ENCODE measurements at places on chromosomes 12 and 14.

DNA sequence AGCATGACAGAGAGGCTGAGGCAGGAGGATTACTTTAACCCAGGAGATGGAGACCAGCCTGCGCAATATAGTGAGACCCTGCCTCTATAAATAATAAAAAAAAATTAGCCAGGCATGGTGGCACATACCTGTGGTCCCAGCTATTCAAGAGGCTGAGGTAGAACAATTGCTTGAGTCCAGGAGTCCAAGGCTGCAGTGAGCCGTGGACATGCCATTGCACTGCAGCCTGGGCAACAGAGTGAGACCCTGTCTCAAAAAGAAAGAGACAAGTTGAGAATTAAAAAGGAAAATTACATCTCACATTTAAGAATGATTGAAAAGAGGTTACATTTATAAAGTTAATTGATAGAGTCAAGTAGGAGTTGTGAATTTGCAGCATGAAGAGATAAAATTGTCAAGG is 91.4 kb upstream of the TMPO start:
- no peak for DNase-seq

DNA sequence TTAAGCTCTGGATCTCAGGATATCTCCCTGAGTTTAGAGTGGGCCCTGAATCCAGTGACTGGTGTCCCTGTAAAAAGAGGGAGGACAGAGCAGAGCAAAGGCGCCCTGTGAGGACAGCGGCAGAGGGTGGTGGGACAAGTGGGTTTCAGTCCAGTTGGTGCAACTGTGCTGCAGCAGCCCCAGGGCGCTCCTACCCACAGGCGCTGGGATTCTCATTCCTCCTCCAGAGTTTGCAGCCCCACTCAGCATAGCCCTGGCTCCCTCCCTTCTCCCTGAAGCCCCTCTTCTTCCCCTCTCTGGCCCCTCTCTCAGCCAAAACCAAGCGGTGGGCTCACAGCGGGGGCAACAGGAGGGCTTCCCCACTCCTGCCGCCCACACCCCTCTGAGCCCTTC is 1.6 kb downstream of the TMEM179 start:
- no peak for DNase-seq

- no peak for DNase-seq
These were observed 20.5 kb upstream of the CORO1C start for GRCh38 chr12:108751821-108752220.

DNA sequence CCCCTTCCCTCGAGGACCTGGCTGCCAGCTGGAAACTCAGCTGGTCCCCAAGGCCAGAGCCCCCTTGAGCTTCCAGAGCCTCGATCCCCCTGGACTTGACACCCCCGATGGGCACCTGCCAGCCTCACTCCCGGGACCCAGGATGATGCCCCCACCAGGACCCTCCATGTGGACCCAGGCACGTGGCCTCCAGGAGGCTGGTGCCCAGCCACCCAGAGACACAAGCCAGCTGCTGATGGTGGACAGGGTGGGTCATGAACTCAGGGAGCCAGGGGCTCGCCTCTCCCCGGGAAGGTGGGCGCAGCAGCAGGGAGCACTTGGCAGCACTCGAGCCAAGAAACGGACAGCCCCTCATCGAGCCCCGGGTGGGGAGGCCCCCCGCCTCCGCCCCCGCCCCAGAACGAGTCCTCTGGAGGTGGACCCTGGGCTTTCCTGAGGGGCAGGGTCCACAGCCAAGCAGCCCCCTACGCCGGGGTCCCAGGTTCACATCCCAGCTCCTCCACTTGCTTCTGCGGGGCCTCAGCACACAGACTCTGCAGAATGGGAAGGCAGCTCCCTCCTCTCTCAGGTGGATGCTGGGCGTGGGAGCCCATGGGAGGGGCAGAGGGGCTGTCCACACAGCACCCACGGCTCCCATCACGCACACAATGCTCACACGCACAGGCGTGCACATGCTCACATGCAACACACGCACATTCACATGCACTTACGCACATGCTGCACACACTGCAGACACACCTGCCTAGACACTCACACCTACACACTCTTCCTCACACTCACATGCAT is 12.1 kb downstream of the C14orf180 start:
- no peak for DNase-seq

- peak; percentile 13 for DNase-seq
These were observed 215.4 kb downstream of the PELI2 start for GRCh38 chr14:56333359-56334292.

DNA sequence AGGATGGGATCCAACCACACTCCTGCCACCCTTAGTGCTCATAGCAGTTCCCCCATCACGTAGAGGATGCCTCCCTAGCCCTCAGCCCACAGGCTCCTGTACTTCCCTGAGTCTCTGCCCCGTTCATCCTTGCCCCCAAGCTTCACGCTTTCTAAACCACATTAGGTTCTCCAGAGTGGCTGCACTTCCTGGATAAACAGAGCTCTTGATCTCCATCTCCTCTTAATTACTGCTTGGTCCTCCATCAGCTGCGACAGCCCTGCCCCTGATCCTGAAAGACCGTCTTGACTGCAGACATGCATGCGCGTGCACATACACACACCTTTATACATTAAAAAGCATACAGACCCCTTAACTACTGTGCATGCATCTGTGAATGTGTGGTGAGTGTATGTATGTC is 530.0 kb downstream of the BCL11B start:
- DNase-seq = no peak

DNA sequence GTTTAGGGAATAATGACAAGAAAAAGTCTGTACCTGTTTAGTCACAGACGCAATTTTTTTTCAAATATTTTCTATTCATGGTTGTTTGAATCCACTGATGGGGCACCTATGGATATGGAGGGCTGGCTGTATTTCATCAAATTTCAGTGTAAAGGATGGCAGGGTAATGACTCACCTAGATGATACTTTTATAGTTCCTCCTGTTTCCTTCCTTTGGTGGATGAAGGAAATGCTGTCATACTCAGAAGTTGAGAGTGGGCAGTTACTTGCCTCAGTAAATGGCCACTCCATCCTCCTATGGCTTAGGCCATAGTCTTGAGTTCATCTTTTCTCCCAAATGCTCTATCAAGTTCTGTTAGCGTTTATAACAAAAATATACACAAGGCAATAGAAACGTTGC is 18.9 kb upstream of the C12orf71 start:
- no peak for DNase-seq

DNA sequence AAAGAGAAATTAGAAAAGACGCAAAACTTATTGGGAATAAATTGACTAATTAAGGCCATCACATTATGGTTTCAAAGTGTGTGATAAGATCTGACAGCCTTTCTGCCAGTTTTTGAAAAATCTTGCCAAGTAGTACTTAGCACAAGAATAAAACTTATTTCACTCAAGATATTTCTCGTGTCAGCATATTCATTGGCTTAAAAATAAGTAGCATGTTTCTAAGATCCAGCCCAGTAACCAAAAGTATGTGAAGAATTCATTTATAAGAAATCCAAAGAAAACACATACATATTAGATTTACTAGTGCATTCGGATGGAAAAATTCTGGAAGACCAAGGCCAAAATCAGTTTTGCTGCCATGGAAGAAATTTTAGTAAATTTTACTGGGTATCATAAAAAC is 1135.0 kb downstream of the GALC start:
- DNase-seq = no peak

DNA sequence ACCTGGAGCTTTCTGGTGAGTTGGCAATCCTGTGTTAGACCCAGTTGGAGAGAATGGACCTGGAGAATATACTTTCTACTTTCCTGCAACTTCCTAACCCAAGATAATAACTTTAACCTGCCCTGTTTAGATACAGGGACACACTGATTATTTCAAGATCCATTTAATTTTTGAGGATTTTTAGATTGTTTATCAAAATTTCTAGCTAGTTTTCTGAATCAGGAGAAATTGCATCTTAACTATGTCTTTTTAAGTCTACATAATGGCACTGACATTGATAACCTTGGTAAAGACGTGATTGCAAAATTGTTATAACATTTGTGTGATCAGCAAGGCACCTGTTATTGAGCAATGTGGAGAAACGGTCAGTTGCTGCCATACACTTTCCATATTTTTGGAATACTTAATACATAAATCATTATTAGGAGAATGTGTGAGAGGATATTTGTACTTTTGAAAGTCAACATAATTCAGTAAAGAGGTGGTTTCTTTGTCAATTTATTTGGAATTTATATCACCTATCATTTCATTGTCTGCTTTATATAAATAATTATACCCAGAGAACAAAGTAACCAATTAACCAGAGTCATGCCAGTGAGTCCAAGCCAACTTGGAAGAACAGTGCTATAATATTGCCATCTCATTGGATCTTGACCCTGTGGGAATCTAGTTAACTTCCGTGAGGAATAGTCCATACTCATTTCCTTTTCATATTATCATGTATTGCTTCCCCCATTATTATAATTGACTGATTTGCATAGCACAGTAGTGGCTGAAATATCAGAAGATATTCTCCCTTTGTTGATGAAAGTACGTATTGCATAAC is 28.4 kb downstream of the NFYB start:
- DNase-seq = no peak

DNA sequence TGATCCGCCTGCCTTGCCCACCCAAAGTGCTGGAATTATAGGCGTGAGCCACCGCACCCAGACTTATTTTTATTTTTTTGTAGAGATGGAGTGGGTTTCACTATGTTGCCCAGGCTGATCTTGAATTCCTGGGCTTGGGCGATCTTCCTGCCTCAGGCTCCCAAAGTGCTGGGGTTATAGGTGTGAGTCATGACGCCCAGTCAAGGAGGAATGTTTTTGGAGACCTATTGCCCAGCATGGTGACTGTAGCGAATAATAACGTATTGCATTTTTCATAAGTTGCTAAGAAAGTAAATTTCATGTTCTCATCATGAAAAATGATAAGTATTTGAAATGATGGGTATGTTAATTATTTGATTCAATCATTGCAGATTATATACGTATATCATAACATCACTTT is 46.5 kb downstream of the TEAD4 start:
- DNase-seq = no peak

GRCh38 chr12:120346681-120347080 is 19.1 kb upstream of the PLA2G1B start:
- DNase-seq = no peak

DNA sequence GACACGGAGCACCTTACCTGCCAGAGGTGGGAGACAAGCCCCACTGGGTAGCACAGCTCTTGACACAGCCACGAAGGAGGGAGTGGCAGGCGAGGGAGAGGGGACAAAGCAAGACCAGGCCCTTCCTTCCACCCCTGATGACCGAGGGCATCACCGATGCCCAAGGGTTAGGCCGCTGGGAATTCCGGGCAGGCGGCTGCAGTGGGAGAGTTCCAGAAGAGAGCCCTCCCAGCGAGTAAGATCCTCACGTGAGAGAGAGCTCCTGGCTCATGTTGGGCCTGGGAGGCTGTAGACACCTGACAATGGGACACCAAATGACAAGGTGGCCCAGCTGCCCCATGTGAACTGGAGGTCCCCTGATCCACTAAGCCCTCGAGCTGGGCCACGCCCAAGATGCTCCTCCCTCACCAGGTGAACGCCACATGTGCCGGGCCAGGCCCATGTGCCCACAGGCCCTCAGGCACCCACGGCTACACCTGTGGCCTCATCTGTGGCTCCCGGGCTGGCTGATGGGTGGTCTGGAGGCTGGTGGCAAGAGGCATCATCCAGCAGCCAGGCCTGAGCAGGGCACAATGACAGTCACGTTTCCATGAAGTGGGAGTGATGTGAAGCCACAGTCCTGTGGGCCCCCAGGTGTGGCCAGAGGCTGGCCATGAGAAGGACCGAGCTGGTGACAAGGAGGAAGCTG is 32.1 kb upstream of the C14orf180 start:
- DNase-seq = no peak

GRCh38 chr12:124902916-124903315 is 11.5 kb downstream of the UBC start:
- DNase-seq = no peak

DNA sequence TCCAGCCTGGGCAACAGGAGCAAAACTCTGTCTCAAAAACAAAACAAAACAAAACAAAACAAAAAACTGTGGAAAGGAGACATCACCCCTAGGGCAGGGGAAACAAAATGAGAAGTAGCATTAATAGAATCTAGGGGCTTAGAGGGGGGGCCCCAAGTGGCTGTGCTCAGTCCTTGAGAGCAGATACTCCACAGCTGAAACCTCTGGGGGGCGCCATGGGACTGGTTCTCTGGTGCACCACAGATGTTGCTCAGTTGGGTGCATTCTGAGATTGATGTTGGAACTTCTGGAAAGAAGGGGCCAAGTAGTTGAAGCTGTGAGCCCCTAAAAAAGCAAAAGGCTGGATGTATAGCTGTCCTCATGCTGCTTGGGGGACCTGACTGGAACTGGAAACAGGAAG is 11.8 kb upstream of the SYNE2 start:
- DNase-seq = peak; percentile 44

DNA sequence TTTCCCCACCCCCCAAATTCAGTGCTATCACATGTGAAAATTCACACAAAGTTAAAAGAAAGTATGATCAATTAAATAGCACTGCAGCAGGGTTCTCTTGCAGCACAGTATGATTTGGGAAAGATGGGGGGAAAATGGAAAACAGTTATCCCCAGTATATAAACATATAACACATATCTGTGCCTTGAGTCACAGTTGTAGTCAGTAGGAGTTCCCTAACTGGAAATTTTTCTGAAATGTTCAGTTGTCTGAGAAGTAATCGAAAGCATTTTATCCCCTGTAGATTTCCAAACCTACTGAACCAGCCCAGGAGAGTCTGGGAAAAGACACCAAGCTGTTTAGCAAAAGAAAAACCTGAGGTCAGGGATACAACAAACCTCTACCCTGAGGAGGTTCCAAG is 47.0 kb downstream of the C12orf50 start:
- no peak for DNase-seq

DNA sequence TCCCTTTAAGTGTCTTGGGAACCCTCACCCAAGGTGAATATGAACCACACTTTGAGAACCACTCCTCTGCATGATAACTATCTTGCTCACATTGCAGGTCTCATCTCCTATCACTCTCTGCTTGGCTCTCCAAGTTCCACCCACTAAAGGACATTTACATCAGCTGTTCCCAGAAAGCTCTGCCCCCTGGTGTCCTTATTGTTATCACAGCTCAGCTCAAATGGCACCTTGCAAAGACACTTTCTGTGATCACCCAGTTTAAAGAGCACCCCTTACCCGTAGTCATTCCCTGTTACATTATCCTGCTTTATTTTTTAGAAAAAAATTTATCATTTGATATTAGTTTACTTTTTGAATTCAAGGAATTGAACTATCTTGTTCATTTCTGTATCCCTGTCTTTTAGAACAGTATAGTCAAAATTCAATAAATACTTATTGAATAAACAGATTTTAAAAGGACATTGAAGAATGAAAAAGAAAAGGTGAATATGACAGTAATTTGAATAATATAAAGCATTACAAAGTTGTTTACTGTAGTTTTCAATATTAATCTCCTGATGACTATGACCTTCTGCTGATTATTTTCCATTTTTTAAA is 20.5 kb upstream of the GUCY2C start:
- peak; percentile 52 for DNase-seq
